NCI-H748 treated with DMSO at 0.1 percent for 48 hours (cell line): ENCODE measurements at places on chromosomes 6 and 20.

DNA sequence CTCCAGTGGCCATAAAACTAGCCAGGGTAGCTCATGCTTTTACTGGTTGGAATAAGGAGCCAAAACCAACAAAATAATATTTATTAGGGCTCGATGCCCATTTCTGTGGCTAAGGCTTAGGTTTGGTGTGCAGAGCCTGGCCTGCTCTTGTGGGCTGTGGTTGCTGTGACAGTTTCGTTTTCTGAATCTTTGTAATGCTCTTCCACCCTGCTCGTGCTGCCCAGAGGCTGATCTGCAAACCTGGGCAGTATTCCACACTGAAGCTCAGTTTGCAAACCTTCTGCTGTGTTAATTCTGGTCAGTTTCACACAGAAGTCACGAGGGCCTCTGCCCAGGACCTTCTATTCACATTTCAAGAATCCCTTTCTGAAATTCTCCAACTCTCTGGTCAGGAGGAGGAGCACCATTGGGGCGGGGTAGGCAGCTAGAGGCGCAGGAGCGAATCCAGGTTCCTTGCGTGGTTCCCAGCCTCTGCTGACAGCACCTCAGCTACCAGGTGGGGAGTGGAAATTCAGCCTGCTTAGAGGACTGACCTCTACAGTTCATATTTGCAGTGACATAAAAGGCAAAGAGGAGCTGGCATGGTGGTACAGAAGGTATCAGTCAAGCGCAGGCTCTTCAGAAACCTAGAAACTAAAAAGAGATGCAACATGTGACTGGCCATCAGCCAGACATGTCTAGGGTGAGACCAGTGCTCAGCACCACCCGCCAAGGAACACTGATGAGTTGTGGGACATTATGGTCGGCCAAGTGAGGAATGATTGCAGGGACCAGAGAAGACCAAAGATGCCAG is 14.3 kb upstream of the C20orf144 start:
- DNase-seq: no peak

- no peak for DNase-seq
These were observed 199.0 kb upstream of the KCNG1 start for GRCh38 chr20:51221791-51222408.

DNA sequence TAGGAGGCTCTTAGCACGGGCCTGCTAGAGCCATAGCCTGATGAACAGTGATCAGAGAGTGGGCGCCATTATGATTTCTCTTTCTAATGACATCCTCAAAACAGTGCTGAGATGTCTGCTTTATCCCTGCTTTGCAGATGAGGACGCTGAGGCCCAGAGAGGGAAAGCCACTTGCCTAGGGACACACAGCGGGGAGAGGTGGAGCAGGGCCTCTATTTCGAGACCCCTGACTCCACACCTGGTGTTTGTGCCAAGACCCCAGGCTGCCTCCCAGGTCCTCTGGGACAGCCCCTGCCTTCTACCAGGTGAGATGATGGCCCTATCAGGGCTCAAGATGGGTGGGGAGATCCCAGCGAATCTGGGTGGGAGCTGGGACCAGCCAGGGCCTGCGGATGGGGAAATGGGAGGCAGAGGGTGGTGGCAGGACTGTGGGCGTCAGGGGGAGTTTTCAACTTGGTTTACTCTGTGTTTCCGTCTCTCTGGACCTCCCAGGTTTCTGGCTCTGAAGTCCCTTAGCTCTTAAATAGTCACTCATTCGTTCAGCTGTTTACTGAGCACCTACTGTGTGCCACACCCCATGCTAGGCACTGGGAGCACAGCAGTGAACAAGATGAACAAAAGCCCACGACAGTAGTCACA is 36.7 kb downstream of the SRC start:
- no peak for DNase-seq

GRCh38 chr6:10441004-10441654 is 26.3 kb upstream of the TFAP2A start:
- DNase-seq: no peak

DNA sequence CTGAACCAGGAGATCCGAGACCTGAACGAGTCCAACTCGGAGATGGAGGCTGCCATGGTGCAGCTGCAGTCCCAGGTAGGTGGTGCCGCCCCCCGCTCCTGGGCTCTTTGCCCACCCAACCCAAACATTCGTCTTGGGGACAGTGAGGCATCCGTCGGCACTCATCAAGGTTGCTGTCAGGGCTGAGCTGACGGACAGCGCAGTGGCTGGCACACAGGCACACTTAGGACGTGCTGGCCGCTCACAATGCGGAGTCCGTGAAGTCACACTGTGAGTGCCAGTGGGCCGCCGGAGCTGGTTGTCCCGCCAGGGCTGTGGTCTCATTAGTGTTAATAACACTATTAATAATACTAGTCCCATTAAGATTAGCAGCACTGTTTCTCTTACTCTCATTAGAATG is 18.2 kb upstream of the PCMTD2 start:
- DNase-seq: no peak

DNA sequence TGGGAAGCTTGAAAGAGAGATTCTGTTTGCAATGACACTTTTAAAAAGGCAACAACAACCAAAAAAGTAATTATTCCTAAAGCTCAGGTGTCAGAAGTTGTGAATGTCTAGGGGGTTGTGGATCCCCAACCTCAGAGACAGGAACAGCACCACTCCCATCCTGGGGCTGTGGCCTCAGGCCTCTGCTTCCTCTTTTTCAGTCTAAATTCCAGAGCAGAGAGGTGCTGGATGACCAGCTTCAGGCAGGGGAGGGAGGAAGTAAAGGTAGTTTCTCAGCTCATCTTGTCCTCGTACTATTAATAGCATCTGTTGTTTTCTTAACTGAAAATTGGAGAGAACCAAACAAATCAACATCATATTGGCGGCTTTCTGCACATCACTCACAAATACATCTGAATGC is 8.3 kb downstream of the NT5E start:
- DNase-seq: no peak

GRCh38 chr6:131640576-131640975 is 3.5 kb downstream of the ENPP3 start:
- DNase-seq: no peak

- no peak for DNase-seq
These were observed 91.9 kb downstream of the ADGRB3 start for GRCh38 chr6:68726992-68727391.

- no peak for DNase-seq
These were observed 690 bp downstream of the GDAP1L1 start for GRCh38 chr20:44247586-44248409.

GRCh38 chr20:39812116-39812515 is 850.0 kb downstream of the DHX35 start:
- DNase-seq: no peak

GRCh38 chr6:1278061-1278720 is 33.7 kb upstream of the FOXQ1 start:
- DNase-seq: no peak

DNA sequence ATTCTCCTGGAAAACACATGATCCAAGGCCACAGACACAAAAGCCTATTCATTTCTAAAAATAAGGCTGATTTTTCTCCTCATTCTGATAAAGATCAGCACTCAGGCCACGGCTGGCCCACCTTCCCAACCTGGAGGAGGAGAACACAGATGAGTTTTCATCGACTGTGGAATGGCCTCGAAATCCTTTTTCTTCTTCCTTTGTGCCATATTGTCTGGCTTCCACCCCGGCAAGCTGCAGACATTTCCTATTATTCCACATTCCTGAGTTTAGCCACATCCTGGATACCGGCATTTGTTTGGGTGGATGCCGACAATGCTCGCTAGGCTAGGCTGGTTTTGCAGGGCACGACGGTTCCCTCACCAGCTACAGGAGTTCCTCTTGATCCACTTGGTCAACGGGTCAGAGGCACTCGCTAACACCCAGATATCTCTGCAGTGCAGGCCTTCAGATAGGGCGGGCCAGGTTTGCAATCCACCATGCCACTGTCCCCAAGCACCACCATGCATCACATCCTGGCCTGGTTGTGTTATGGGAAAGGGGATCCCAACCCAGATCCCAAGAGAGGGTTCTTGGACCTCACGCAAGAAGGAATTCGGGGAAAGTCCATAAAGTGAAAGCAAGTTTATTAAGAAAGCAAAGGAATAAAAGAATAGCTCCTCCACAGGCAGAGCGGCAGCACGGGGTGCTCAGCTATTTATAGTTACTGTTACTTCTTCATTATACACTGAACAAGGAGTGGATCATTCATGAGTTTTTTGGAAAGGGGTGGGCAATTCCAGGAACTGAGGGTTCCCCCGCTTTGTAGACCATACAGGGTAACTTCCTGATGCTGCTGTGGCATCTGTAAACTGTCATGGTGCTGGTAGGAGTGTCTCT is 4.2 kb upstream of the CTSZ start:
- DNase-seq: no peak

DNA sequence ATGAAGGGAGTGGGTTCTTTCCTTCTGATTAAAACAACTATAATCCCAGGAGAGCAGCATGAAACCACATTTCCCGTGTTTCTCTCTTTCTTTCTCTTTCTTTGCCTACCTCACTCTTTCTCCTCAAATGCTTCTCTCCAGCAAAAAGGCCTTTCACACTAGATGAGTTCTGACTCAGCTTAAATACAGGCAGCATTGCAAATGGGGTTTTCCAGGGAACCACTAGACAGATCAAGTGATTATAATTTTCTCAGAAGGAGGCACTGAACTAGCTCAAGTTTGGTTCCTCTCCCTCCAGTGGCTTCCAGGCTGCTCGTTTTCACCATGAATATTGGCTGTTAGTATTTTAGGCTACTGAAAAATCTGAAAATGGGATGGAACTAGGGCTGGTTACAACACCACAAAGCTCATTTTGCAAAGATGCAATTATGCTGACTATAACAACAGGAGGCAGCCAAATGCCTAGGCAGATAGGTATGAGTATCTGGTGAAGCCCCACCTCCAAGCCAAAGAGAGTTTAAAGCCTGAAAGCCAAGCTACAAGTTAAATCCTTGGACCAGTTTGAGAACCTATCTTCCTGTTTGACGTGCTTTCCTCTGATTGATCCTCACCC is 260.0 kb downstream of the MMUT start:
- DNase-seq: no peak

GRCh38 chr6:157756708-157757429 is 66.2 kb upstream of the SNX9 start:
- DNase-seq: peak; percentile 78

GRCh38 chr6:15026832-15027231 is 219.0 kb upstream of the JARID2 start:
- peak; percentile 98 for DNase-seq
